Progenitor cell of endocrine pancreas (in vitro differentiated cells): ENCODE measurements at places on chromosomes 13 and 19.

- DNase-seq = no peak
Measured at GRCh38 chr13:44044547-44045179, 165.0 kb downstream of the LACC1 start.

DNA sequence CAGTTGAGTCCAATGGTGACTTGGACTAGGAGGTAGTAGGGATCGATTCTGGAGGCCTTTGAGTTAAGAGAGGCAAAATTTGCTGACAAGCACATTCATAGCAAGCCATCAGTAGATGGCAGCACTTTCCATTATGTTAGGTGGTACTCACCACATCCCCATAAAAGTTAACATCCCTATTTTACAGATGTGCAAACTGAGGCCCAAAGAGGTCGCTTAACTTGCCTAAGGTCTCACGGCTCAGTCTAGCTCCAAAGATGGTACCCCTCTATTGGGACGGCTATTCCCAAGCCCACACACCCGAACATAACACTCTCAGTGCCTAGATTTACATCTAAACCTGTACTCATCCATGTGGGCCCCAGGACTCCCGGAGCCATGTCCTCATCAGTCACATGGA, 21.5 kb upstream of the FOSB start:
- DNase-seq = no peak

- DNase-seq = no peak
Measured at GRCh38 chr19:54029301-54029700, 34.4 kb downstream of the VSTM1 start.

GRCh38 chr13:21216332-21216731, 39.9 kb downstream of the MRPL57 start:
- DNase-seq = no peak

DNA sequence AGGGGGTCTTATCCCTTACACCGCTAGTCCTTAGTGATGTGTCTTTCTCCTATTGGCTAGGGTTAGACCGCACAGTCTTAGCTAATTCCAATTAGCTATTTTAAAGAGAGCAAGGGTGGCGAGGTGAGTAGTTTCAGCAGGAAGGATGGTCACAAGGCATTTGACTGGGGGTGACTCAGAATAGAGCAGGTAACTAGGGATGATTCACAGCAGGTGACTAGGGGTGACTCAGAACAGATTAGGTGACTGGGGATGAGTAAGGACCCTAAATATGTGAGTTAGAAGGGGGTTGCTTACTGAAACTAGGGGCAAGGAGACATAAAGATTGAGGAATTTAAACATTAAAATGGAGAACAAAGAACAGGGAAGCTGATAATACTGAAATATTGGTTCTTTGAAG, 64.3 kb downstream of the ZNF66 start:
- DNase-seq = no peak

GRCh38 chr19:35115177-35115951, at the start of gene FXYD3:
Gene FXYD3 (plus strand): TSS chr19:35115823. CDS start chr19:35119377, 3,554 bp downstream.
- no peak for DNase-seq

DNA sequence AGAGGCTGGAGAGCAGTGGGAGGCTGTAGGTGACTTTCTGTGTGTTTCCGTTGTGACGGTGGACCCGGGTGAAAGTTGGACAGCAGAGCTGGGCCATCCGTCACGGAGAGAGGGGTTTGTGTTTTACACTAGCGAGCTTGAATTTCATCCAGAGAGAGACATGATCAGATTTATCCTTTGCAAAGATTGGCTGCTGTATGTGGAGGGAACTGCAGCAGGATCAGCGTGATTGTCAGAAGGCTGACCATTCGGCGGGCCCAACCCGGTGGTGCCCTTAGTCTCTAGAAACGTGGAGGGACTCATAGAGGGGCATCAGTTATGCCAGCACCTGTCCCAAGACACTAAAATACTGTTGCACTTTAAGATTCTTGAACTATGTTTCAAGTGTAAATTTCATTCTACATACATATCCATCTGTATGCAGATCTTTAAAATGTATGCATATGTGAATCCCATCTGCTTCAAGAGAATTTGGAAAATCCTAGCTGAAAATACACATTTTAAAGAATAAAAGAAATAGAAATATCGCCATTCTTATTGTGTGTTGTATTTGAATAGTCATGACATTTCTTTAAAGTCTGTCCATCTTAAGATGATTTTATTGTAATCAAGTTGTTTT, 7.0 kb downstream of the FAM124A start:
- DNase-seq = no peak

DNA sequence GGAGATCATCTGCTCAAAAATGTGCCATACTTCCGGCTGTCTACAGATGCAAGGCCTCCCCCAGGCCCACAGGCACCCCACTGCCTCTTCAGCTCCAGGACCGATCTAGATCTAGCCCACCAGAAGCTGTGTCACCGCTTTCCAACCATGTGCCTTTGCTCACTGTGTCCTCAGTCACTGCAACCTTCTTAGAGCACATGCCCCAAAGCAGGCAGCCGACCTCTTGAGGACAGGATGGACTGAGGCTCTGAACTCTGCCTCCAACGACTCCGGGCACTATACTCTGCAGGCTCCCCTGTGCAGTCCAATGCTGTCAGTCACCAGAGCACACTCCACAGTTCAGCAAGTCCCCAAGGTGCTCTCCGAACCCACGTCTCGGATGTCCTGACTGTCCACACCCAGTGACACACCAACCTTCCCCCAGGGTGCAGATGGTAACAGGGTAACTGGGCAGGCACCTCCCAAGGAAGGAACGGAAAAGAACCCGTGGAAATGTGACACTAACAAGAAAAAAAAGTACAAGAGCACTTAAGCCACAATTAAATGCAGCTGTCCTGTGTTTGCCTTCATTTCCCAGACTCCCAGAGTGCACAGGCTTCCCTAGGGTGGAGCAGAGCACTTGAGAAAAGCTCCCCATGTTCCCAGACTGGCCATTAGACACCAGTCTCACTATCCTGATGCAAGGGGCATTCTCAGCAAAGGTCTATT, 4.8 kb downstream of the STK24 start:
- DNase-seq = no peak

- DNase-seq = no peak
Measured at GRCh38 chr13:67943116-67943515, 713.0 kb upstream of the PCDH9 start.

GRCh38 chr19:50292216-50292827, 36.9 kb downstream of the KCNC3 start:
- no peak for DNase-seq

GRCh38 chr13:47845981-47846380, 155.1 kb downstream of the SUCLA2 start:
- no peak for DNase-seq

DNA sequence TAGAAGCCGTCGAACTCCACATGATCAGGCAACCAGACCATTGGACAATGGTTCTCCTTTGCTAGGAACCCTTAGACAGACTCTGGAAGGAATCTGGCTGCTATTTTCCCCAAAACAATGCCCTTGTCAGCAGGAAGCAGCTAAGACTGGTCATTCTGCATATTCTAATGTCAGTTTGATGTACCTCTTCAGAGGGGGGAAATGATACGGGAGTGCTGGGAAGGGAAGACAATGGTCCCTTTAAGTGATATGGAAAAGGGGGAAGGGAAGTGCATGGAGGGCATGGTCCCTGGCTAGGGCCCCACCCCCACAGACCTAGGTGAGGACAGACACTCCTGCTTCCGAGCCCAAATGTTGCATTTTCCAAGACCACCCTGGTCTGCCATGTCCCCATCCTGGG, 389.0 kb upstream of the SLITRK6 start:
- no peak for DNase-seq

DNA sequence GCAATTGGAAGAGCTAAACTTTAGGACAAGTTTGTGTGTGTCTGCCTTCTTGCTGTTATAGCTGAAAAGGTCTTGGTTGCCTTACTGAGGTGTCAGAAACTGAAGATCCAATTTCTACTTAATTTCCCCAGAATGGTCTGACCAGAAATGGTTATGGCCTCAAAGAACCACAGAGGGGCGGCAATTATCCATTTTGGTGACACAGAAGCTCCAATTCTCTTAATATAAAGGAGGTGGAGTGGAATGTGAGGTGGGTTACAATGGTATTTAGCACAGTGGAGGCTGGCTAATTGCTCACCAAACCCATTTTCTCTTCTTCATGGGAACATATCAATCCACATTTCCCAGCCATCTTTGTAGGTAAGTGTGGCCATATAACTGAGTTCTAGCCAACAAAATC, 1157.2 kb downstream of the OLFM4 start:
- no peak for DNase-seq

DNA sequence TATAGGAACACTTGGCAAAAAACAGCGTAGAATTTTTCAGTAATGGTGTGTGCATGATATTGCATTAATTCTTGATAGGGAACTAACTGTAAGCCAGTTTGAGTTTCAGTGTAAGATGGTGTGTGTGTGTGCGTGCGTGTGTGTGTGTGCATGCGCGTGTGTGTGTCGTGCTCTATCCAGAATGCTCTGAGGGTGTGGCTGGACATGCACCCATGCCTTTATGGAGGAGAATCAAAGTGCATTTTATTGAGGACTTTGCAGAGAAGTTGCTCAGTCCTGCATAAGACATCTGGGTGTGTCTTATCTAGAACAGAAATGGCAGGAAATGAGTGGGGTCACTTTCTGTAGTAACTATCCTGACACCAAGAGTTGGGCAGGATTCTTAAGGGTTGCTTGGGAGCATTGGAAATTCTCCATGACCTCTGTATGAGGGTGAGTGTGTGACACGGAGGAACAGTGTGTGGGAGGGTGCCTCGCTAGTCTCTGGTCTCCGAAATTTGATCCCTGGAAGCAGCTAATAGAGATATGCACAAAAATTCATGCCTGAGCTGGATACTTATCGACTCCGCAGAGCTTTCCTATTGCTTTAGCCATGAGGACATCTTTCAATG, 252.2 kb downstream of the TSHZ3 start:
- no peak for DNase-seq

- no peak for DNase-seq
Measured at GRCh38 chr13:51659276-51660127, 75.2 kb downstream of the WDFY2 start.

DNA sequence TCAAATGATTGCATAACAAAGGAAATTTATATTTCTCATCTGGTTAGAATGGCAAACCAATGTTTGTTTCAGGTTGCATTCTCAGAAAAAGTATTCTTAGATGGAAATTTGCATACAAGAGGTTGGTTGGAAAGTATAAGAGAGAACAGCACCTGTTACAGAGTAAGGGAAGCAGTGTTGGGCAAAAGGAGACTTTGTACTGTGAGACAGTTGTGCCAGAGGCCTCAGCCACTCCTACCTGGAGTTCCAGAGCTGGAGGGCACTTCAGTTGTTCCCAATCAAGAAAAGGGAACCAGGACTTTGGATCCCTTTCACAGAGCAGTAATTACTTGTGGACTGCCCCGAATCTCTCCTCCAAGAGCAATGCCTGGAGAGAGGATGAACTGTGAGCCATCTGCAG, 81.8 kb downstream of the SPRY2 start:
- DNase-seq = no peak

GRCh38 chr19:15862444-15862843, 35.4 kb downstream of the CYP4F2 start:
- DNase-seq = no peak

DNA sequence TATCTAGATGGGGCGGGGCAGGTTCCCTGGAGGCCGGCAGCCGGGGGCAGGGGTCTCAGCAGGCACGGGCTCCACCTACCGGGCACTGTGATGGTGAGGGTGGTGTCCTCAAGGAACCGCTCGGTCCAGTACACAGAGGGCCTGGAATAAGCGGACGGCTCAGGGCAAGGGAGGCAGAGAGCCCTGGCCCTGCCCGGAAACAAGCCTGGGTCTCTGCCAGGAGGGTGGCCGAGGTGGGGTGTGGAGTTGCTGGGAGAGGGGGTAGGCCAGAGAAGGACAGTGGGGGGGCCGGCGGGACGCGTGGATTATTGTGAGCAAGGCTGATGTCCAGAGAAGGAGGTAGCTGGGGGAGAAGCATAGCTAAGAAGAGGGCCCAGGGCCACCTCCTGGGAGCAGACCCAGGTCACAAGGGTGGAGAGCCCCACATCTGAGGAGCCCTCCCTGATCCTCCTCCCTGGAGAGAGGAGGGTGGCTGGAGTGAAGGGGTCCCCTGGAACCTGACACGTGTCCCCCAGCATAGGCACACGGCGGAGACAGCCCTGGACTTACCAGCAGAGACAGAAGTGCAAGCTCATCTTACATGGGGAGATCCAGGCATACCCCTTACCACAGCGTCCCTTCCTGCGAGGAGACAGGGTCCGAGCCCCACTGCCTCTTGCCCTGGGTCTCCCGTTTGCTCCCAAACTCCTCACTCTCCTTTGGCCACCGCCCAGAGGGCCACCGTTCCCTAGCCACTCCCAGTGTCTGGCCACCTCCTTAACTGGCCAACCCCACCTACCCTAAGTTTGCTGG, 29.0 kb upstream of the MIER2 start:
- DNase-seq = no peak

GRCh38 chr19:55253842-55254624, 4.8 kb downstream of the PPP6R1 start:
- DNase-seq = no peak

GRCh38 chr13:47000165-47000564, 103.3 kb upstream of the HTR2A start:
- DNase-seq = no peak

DNA sequence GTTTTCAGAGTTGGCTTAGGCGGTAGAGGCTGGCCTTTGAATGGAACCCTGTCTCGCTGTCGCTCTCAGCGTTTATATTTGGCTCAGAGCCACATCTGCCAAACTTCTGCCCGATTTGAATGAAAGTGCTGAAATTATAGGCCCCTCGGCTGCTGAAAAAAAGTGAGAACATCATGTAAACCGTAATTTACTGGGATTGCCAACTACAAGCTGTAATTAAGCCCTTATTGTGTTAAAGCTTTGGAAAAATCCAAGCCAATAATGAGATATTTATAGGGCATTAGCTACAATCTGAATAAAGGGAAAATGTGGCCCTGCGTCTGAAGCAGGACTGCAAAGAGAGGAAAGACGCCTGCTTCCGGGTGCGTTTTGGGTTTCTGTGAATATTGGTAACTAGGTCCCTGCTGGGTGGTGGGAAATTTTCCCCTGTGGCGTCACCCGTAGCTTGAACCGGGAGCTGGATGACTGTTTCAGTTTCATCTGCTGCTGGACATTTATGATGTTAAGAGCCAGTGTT, 9.9 kb downstream of the DNM2 start:
- DNase-seq = no peak

DNA sequence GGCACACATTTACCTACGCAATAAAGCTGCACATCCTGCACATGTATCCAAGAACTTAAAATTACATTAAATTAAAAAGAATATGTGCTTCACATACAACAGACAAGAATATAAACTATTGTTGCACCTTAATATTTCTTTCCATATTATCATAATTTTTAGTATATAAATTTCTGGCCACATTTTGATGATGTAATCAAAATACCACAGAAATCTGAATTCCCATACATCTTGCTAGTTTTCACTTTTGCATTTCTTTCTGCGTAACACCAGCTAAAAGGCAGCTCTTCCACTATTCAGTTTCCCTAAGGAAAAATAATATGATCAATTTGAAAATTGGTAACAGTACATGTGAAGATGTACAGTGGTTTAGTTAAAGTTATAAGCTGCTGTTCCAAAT, 42.6 kb downstream of the FGF14 start:
- DNase-seq = no peak
